Hepatocyte (in vitro differentiated cells): ENCODE measurements at places on chromosomes 16 and 17. TPM values are rescaled to one million over a fixed set of nuclear protein-coding genes. Genes with fewer than 3 reads are reported as not detected.

- no peak overlapping the region for H3K4me3 ChIP-seq
- H3K27ac ChIP-seq: no peak overlapping the region
- H3K4me1 ChIP-seq: no peaks in the 10 kb centered on the region
- H3K36me3 ChIP-seq: no peaks in the 10 kb centered on the region
Measured at GRCh38 chr17:54235571-54235970, 412.8 kb downstream of the KIF2B start.

DNA sequence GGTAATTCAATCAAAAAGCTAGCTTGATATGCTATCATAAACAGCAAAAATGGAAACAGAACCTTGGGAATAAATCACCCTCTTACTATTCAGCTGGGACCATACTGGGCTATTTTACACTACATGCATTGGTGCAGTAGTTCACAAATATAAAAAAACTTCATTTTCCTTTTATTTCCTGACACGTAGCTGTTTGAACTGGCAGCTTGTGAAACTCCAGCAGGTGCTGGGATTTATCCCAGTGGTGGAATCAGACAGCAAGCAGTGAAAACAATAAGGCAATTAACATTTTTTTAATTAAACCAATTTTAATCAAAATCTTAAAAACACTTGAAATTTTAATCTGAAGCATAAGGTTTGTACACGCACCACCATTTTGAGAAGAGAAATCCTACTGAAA, 240.4 kb upstream of the IRX5 start:
- H3K27ac ChIP-seq: no peak overlapping the region
- no peaks in the 10 kb centered on the region for H3K36me3 ChIP-seq
- no peaks in the 10 kb centered on the region for H3K27me3 ChIP-seq
- no peak overlapping the region for H3K4me3 ChIP-seq
- H3K4me1 ChIP-seq: no peaks in the 10 kb centered on the region
- no peak for DNase-seq

Gene DCTN5
- 24.0 and 31.7 TPM in 2 replicates for total RNA-seq

GRCh38 chr17:78766225-78766624, 15.8 kb downstream of the CYTH1 start:
- no peak overlapping the region for H3K4me3 ChIP-seq
- no peaks in the 10 kb centered on the region for H3K36me3 ChIP-seq
- H3K4me1 ChIP-seq: peaks cover 19% of the 10 kb centered on the region
- no peaks in the 10 kb centered on the region for H3K27me3 ChIP-seq
- no peak for DNase-seq

DNA sequence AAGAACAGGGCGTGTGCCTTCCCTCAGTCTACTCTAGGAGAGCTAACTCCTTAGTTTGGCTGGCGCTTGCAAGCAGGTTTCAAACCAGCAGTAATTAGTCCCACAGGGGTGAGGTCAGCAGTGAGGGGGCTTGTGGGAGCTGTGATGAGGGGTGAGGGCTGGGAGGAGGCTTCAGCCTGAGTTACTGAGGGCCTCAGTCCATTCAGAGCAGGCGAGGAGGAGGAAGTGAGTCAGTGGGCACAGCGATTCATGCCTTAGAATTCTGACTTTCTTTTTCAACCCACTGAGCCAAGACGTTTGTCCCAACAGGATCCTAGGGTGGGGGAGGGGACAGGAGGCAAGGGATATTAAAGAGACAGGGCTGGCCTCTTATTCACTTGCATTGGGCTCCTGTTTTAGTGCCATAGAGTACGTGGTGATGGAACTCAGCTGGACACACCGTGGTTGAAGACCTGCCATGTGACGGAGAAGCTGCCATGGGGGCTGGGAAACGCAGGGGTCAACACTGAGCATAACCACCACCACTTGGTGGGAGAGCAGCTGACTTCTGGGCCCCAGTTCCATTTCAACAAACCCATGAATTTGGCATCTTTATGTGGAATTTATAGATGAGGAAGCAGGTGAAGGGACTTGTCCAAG, 8.3 kb upstream of the ITGA3 start:
- peaks cover 18% of the 10 kb centered on the region for H3K4me1 ChIP-seq
- no peak overlapping the region for H3K4me3 ChIP-seq
- H3K27me3 ChIP-seq: no peaks in the 10 kb centered on the region
- no peaks in the 10 kb centered on the region for H3K36me3 ChIP-seq
- no peak for DNase-seq

DNA sequence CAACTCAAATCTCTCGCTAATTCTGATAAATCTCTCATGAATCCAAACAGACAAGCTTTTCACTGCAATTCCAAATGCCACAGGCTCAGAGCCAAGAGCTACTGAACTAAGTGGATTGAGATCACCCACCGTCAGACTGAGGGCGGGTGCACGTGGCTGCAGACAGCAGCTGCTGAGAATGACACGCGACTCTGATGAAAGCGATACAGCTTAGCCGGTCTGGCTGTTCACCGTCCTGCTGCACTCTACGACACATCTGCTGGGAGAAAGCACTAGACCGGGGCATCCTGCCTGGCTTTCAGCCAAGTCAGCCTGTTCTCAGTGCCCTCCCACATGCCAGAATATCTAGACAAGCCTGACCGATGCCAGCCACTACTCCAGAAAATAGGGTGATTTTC, 42.6 kb downstream of the KLHDC4 start:
- H3K4me3 ChIP-seq: no peak overlapping the region
- no peak overlapping the region for H3K27ac ChIP-seq
- H3K4me1 ChIP-seq: no peaks in the 10 kb centered on the region
- H3K36me3 ChIP-seq: no peaks in the 10 kb centered on the region

- peaks cover 11% of the 10 kb centered on the region for H3K4me1 ChIP-seq
- DNase-seq: peak; percentile 49
- H3K36me3 ChIP-seq: no peaks in the 10 kb centered on the region
- peak overlapping the region; percentile 79 for H3K27ac ChIP-seq
- no peaks in the 10 kb centered on the region for H3K27me3 ChIP-seq
Measured at GRCh38 chr16:13437413-13437795, 482.6 kb upstream of the ERCC4 start.

DNA sequence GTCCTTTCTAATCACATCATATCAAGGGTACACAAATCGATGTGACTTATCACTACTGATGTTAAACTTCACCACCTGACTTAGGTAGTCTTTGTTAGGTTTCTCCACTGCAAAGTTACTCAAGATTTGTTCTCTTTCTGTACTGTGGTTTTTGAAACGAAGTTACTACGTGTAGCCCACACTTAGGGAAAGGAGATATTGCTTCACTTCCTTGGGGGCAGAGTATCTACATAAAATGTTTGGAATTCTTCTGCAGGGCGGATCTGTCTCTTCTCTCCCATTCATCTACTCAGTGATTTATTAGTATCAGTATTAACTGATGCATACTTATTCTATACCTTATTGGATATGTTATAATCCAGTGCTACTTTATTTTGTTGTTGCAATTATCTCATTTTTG, 403.6 kb upstream of the MON1B start:
- no peaks in the 10 kb centered on the region for H3K4me1 ChIP-seq
- no peak overlapping the region for H3K27ac ChIP-seq
- H3K4me3 ChIP-seq: no peak overlapping the region
- no peak for DNase-seq
- no peaks in the 10 kb centered on the region for H3K36me3 ChIP-seq

DNA sequence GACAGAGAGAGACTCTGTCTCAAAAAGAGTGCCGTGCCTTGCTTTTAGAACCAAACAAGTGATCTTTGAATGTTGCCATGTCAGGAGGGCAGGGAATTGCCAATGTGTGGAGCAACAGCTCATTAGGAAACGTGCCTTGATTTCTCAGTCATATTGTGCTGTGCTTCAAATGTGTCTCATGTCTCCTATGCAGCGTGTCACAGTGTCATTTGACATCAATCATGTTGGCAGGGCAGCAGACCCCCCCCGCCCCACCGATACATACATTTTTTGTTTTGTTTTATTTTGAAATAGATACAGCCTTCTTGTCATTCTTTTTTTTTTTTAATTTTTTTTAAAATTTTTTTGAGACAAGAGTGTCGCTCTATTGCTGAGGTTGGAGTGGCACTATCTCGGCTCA, 22.1 kb downstream of the MRC2 start:
- H3K27me3 ChIP-seq: no peaks in the 10 kb centered on the region
- H3K36me3 ChIP-seq: no peaks in the 10 kb centered on the region
- H3K27ac ChIP-seq: no peak overlapping the region
- DNase-seq: no peak
- peaks cover 25% of the 10 kb centered on the region for H3K4me1 ChIP-seq

DNA sequence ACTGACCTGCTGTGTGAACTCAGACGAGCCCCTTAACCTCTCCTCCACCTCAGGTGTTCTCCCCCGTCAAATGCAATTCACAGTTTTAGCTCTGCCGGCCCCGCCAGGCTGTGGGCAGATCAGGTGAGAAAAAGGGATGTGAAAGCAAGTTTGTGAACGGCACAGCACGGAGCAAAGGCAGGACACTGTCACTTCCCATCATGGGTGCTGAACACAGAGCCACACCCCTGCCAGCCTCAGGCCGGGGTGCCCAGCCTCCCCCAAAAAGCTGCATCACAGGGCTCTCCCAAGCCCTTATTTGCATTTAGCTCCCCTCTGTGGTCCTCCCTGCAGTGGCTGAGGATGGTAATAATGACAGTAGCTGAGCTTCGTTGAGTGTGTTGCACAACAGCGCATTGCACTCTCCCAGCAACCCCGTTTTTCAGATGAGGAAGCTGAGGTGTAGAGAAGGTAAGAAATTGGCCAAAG, 88.8 kb upstream of the TNRC6C start:
- no peak overlapping the region for H3K4me3 ChIP-seq
- no peak for DNase-seq
- H3K4me1 ChIP-seq: peaks cover 2% of the 10 kb centered on the region

Gene ATP2A1
- total RNA-seq: 0.13 and 0.72 TPM in 2 replicates

DNA sequence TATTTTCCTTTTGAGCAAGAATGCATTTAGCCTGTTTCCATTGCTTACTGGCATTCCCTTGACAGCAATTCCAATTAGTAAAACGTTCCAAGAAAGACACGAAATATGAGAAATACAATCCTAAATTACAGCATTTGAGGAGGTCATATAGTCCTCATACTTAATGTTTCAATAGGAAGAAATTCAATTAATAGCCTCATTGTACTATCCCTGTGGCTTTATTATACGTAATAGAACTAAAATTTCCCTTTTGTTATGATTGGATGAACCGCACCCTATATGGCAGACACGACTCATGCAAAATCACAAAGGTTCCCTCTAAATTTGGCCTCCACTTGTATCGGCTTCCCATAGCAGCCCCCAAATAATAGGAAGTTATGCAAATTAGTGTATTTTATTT, 291.7 kb downstream of the CEP112 start:
- no peak overlapping the region for H3K27ac ChIP-seq
- H3K27me3 ChIP-seq: no peaks in the 10 kb centered on the region
- no peaks in the 10 kb centered on the region for H3K4me1 ChIP-seq
- no peak for DNase-seq
- no peaks in the 10 kb centered on the region for H3K36me3 ChIP-seq

DNA sequence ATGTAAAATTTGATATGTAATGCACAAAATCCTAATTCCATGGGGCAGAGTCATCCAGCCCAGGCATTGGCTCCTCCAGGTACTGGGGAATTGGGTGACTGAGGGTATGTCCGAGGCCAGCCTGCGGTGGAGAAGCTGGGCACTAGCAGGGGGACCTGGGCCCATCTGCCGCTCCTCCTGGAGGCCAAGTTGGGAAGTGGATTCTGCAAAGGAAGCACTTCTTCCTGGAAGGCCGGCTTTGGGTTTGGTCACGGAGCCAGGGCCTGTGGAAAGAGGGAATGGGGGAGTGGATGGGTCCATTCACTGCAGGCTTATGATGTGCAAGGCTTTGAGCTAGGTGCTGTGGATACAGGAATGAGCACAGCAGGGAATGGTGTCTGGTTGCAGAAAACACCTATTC, 85.8 kb downstream of the GNAO1 start:
- H3K36me3 ChIP-seq: no peaks in the 10 kb centered on the region
- H3K4me1 ChIP-seq: no peaks in the 10 kb centered on the region
- no peak overlapping the region for H3K27ac ChIP-seq
- H3K4me3 ChIP-seq: no peak overlapping the region
- DNase-seq: peak; percentile 26

Gene TMEM238L
- total RNA-seq: 1.0 and 1.3 TPM in 2 replicates

Gene SCNN1B
- 0.23 and 0.24 TPM in 2 replicates for total RNA-seq

Gene NAGS
- total RNA-seq: 11.2 and 14.0 TPM in 2 replicates

Gene P2RX1
- total RNA-seq: 0.20 and 0.50 TPM in 2 replicates
